Smooth muscle cell of the pulmonary artery (primary cell): ENCODE measurements at places on chromosomes 16 and 17. TPM values are rescaled to one million over a fixed set of nuclear protein-coding genes. Genes with fewer than 3 reads are reported as not detected.

The DOK4 gene
- 48.0 and 50.5 TPM in 2 replicates for total RNA-seq

The COPZ2 gene
- 50.5 and 62.9 TPM in 2 replicates for total RNA-seq

The NETO2 gene
- 26.4 and 150 TPM in 2 replicates for total RNA-seq

The ORC6 gene
- 3.5 and 3.9 TPM in 2 replicates for total RNA-seq

The ACSM2A gene
- not detected in 2 replicates for total RNA-seq

The RNF227 gene
- 4.0 and 6.9 TPM in 2 replicates for total RNA-seq
